ENCODE measurements at places on chromosomes 1 and 21. TPM values are rescaled to one million over a fixed set of nuclear protein-coding genes. Genes with fewer than 3 reads are reported as not detected.

Gene SGIP1
- total RNA-seq = not detected

Gene KLF17
- not detected for total RNA-seq

Gene RHD
- not detected for total RNA-seq

Gene ZC3H11A
- 127 TPM for total RNA-seq

Data from nasal cavity respiratory epithelium epithelial cell of viscerocranial mucosa (primary cell).